ENCODE measurements at places on chromosomes 2 and 18. TPM values are rescaled to one million over a fixed set of nuclear protein-coding genes. Genes with fewer than 3 reads are reported as not detected.

GRCh38 chr2:141392517-141393213, 738.2 kb downstream of the LRP1B start:
- no peaks in the 10 kb centered on the region for H3K27me3 ChIP-seq
- no peak overlapping the region for H3K27ac ChIP-seq
- DNase-seq, result no peak

DNA sequence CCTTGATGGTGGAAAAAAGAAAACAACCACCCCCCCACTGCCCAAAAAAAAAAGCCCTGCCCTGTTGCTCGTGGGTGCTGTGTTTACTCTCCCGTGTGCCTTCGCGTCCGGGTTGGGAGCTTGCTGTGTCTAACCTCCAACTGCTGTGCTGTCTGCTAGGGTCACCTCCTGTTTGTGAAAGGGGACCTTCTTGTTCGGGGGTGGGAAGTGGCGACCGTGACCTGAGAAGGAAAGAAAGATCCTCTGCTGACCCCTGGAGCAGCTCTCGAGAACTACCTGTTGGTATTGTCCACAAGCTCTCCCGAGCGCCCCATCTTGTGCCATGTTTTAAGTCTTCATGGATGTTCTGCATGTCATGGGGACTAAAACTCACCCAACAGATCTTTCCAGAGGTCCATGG, 28.0 kb downstream of the MAL start:
- H3K4me1 ChIP-seq, result peaks cover 67% of the 10 kb centered on the region
- peak; percentile 51 for DNase-seq
- H3K27me3 ChIP-seq, result no peaks in the 10 kb centered on the region
- H3K36me3 ChIP-seq, result peaks cover 19% of the 10 kb centered on the region
- H3K4me3 ChIP-seq, result no peak overlapping the region

- no peaks in the 10 kb centered on the region for H3K4me1 ChIP-seq
- H3K36me3 ChIP-seq, result no peaks in the 10 kb centered on the region
These were observed 254.9 kb upstream of the HS6ST1 start for GRCh38 chr2:128573531-128573930.

DNA sequence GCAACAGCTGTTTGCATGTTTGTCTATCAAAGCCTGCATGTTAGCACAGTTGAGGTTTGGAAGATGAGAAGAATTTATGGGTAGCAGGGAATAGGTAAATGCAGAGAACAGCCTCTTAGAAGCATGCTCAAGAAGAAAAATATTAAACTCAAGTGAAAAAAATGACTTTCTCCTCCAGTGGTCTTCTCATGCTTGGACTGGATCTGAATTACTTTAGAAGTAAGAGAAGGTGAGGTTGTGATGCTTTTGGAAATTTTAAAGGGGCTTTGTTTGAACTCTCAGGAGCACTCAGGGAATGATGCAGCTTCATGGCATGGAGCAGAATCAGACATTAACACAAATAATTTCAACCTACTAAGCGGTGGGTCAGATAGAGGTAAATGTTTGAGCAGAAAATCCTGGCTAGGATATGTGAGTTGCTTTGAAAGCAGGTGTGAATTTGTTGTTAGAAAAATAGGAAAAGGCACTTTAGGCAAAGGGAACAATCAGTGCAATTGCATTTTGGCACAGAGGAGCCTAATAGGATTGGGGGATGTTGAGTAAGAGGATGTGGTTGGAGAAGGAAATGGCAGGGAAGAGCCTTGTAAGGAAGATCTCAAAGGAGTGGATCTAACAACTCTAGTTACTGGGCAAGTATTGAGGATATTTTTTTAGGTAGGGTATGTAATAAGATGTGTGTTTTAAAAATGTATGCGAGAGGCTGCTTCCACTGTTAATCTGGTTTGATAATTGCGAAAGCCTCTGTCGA, 76.3 kb downstream of the DDX1 start:
- H3K36me3 ChIP-seq, result no peaks in the 10 kb centered on the region
- H3K4me1 ChIP-seq, result no peaks in the 10 kb centered on the region
- peaks cover 3% of the 10 kb centered on the region for H3K27me3 ChIP-seq
- no peak overlapping the region for H3K27ac ChIP-seq
- H3K4me3 ChIP-seq, result no peak overlapping the region

DNA sequence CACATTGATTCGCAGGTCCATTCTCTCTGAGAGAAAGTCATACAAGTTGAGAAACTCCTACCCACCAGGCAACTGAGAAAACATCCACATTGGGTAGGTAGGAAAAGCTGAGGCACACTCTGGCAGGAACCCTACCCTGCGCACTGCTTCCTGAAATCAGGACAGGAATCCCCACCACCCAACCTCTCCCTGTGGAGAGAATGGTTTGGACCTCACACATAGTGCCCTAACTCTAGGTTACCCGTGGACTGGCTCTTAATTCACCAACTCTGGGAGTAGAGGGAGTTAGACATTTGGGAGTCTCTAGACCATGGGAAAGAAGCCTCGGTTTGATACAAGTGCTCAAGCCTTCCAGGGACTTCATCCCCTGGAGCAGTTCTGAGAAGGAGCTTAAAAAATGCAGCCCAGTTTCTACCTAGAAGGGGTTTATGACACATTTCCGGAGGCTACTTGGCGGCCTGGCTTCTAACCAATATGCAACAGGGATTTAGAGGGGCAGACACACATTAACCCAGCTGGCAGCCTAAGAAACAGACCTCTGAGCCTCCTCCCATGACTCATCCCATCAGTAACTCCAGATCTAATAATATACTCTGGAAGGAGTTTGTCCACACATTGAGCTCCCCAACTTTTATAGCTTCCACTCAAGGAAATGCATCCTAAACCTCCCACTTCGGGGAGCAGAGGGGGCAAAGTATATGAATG, 136.7 kb downstream of the EML6 start:
- H3K27me3 ChIP-seq, result no peaks in the 10 kb centered on the region
- no peak for DNase-seq
- no peak overlapping the region for H3K27ac ChIP-seq
- no peaks in the 10 kb centered on the region for H3K4me1 ChIP-seq

DNA sequence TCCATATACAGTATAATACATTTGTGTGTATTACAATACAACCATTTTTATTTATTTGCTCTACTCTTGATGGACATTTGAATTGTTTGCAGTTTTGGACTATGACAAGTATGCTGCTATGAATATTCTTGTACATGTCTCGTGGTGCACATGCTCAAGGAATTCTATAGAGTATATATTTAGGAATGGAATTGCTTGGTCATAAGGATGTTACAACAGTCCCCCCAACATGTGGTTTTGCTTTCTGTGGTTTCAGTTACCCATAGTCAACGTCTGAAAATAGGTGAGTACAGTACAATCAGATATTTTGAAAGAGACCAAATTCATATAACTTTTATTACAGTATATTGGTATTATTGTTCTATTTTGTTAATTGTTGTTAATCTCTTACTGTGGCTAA, 24.1 kb upstream of the PLEKHM3 start:
- DNase-seq, result no peak
- H3K4me3 ChIP-seq, result no peak overlapping the region
- no peaks in the 10 kb centered on the region for H3K36me3 ChIP-seq
- no peak overlapping the region for H3K27ac ChIP-seq
- no peaks in the 10 kb centered on the region for H3K4me1 ChIP-seq

Gene ERMN
- total RNA-seq, result 1.0 TPM

Gene IL18R1
- total RNA-seq, result 23.4 TPM

Gene CUL3
- 77.6 TPM for total RNA-seq

Gene HSPD1
- total RNA-seq, result 872 TPM

Gene FLACC1
- total RNA-seq, result 0.48 TPM

Gene SERPINB12
- total RNA-seq, result not detected

All from activated CD4-positive, alpha-beta T cell treated with anti-CD3 and anti-CD28 coated beads for 36 hours (primary cell).